Activated CD8-positive, alpha-beta memory T cell treated with anti-CD3 and anti-CD28 coated beads, Interleukin-2, amount 50 U/mL, for 4 hours (primary cell): ENCODE measurements at places on chromosomes 13 and 19.

DNA sequence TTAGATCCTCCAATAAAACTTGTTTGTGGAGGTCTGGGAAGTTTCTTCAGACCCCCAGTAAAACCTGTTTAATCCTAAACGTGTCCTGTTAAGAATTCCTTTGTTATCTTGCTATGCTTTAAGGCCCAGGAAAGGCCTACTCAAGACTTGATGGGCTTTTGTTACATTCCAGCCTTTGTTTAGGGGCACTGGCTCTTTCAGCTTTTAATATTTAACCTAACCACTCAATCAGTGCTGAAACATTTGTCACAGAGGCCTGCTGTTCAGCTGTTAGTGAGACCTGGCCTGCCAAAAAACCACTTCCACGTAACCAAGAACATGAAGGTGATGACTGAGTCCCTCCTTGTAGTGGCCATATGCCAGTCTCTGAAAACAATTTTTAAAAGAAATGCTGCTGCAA lies 41.7 kb downstream of the PCDH17 start:
- DNase-seq, result no peak

DNA sequence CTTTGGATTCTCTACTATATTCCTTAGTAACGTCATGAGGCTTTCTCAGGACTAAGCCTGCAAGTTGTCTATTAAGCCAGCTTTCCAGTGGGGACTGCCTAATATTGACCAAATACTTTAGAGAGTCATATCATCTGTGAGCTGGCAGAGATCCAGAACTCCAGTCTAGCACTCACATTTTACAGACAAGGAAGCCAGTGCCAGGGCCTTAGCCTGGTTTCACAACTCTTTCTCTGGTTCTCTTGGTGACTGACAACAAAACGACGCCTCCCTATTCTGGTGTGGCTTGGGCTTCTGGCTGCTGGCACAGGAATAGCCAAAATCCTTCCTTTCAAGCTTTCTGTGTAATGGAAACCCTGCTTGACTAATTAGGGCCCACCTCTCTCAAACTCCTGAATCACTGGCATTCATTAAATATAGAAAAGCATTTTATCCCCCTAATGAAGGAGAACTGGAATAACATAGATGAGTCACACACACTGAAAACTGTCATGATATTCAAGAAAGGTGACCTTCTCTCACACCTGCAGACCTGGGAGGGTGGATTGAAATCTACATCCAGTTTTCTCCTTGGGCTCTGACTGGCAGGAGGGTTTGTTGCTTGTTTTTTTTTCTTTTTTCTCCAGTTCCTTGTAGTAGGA lies 75.2 kb upstream of the UBL3 start:
- no peak for DNase-seq

DNA sequence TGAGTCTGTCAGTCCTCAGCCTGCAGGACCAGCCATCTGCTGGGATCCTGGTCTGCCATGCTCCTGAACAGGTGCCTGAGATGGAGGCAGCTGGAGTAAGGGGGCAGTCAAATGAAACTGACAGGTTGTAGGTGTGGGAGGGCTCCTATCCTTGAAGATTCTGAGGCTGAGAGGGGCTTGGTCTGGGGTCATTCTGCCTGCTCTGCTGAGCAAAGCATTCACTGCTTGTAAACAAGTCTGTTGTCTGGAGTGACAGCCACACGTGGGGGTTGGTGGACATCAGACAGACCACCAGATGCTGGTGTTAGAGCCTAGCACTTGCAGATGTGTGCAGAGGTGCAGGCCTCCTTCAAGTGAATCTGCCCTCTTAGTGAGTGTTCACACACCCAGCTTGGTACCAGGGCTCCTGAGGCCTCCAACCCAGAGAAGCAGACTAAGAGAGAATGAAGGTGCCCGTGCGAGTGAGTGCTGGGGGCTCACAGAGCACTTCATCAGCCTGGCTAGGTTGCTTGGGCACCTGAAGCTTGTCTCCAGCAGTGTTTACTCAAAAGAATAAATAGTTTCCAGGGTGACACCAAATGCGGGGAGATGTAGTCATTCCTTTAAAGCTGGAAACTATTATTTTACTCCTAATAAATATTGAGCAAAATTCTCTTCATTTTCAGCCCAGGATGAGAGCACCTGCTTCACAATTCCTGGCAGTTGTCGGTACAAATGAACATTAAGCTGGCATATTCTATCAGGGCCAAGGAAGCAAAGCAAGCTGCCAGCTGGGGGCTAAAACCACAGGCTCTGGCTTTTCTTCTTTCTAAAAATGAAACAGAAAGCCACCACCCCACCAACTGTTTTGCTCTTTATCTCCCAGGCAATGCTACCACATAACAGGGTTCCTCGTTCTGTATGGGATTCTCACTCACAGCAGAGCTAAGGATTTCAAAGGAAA lies 82.3 kb downstream of the RNASEH2B start:
- no peak for DNase-seq

DNA sequence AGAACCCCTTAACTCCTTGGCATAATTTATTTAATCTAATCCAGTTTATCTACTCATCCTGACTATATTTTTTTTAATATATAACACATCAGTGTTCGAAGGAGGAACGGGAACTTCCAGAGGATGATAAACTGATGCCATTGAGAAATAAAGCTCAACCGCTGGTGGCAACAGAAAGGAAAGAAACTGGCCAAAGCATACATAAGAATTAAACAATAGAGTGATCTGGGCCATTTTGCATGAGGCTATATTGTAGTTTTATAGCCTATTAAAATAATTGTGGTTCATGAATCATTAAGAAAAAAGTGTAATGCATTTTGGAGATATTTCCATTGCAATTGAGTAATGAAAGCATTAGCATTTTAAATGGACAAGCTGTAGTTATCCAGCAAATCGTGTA lies 94.2 kb downstream of the FRY start:
- DNase-seq, result no peak

GRCh38 chr13:41833201-41833600 lies 127.7 kb downstream of the VWA8 start:
- DNase-seq, result no peak

DNA sequence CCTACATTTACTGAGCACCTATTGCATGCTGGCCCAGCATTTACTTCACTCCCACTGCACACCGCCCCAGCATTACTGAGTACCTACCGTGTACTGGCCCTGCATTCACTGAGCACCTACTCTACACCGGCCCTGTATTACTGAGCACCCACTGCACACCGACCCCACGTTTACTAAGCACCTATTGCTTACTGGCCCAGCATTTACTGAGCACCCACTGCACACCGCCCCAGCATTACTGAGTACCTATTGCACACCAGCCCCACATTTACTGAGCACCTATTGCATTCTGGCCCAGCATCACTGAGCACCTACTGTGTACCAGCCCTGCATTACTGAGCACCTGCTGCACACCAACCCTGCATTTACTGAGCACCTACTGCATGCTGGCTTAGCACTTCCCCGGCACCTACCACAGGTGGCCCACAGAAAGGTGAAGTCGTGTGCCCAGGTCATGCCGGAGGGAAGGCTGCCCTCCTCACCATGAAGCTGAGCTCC lies 6.9 kb downstream of the TPGS1 start:
- DNase-seq, result no peak

GRCh38 chr19:43704002-43704705 lies 11.7 kb upstream of the IRGC start:
- DNase-seq, result no peak

DNA sequence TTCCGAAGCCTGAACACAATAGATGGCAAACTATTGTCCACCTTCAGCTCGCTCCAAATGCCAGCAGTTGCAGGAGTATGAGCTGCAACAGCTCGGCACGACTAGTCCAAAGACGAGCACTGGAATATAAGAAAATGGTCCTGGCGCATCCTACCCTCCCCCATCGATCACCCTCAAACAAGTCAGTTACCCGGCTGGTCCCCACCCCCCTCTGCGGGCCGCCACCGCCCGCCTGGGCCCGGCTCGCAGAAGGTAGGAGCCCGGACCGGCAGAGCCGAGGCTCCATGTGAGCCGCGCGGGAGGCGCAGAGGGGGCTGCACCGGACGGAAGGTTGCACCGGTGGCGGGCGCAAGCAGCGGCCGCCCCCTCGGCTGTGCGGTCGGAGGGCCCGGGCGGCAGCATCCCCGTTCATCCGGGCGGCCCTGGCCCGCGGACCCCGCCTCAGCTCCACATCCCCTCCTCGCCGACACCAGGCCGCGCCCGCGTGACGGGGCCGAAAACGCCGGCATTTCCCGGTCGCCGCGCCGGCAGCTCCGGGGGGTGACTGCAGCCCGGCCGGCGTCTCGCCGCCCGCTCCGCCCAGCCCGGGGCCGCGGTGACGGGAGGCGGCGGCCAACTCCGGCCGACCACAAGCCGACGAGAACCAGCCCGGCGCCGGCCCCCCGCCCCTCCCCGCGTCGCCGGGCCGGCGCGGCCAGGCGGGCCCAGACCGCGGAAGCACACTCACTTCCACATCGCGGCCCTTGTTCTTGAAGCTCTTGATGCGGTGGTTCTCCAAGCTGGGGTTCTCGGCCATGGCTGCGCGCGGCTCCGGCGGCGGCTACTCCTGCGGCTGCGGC lies 552 bp downstream of the KPNA3 start:
- peak; percentile 49 for DNase-seq

GRCh38 chr19:14005349-14006084 lies 603 bp downstream of the RFX1 start:
- DNase-seq, result peak; percentile 88

GRCh38 chr13:67048821-67049150 lies 181.3 kb downstream of the PCDH9 start:
- DNase-seq, result no peak

- no peak for DNase-seq
Measured at GRCh38 chr13:112695121-112695520, 5.3 kb downstream of the ATP11A start.

DNA sequence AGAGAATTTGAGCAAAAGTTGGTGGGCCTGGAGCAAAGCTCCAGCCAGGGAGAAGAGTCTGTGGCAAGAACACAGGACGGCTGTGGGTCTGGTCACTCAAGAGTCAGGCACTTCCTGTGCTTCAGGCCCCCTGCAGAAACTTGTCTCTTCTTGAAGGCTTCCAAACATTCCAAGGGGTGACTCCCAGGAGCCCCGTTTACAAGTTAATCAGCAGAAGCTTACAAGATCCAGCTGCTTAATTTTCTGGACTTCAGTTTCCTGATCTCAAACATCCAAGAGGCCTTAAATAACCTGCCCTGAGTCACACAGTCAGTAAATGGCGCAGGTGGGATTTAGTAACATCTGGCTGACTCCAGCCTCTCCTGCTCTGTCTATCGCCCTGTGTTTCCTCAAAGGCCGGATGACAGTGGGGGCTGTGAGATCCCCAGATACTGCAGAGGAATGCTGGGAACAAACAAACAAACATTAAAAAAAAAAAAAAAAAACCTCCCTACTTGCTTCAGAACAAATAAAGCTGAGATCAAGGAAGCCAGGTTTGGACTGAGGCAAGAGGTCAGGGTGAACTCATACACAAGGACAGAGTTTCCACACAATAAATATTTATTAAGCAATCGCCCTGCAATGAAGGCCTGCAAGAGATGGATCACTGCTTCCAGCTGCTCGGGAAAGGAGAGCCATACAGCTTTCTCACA lies 175.4 kb upstream of the RFC3 start:
- DNase-seq, result no peak

GRCh38 chr13:113560645-113561416 lies 23.7 kb upstream of the TFDP1 start:
- no peak for DNase-seq

- no peak for DNase-seq
Measured at GRCh38 chr13:47610687-47611086, 390.4 kb downstream of the SUCLA2 start.

GRCh38 chr19:30471441-30471840 lies 99.3 kb downstream of the ZNF536 start:
- DNase-seq, result no peak

- DNase-seq, result no peak
Measured at GRCh38 chr19:38550376-38550775, 67.4 kb downstream of the MAP4K1 start.

GRCh38 chr13:72537782-72538181 lies 189.6 kb downstream of the MZT1 start:
- DNase-seq, result no peak

GRCh38 chr19:13100841-13101589 lies 1.6 kb downstream of the LYL1 start:
- no peak for DNase-seq

GRCh38 chr13:50699874-50700663 lies 143.4 kb downstream of the DLEU7 start:
- DNase-seq, result no peak

DNA sequence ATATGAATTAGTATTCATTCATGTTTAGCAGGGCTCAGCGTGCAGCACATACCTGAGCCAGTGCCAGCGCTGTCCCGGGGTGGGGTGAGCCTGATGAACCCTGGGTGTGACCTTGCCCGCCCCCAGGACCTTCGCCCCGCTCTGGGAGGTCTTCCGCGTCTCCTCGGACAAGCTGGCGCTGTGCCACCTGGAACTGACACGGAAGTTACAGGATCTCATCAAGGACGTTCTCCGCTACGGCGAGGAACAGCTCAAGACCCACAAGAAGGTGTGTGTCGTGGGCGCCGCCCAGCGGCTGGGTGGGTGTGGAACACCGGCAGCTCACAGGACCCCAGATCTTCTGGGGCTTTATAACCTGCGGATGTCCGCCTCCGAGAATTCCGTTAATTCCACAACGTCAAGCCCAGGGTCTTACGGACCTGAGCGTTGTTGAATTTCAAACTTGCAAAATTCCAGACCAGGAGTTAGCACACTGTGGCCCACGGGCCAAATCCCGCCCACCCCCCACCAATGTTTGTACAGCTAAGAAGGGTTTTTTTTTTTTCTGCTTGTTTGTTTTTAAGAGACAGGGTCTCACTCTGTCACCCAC lies 15.4 kb downstream of the FCHO1 start:
- peak; percentile 46 for DNase-seq

DNA sequence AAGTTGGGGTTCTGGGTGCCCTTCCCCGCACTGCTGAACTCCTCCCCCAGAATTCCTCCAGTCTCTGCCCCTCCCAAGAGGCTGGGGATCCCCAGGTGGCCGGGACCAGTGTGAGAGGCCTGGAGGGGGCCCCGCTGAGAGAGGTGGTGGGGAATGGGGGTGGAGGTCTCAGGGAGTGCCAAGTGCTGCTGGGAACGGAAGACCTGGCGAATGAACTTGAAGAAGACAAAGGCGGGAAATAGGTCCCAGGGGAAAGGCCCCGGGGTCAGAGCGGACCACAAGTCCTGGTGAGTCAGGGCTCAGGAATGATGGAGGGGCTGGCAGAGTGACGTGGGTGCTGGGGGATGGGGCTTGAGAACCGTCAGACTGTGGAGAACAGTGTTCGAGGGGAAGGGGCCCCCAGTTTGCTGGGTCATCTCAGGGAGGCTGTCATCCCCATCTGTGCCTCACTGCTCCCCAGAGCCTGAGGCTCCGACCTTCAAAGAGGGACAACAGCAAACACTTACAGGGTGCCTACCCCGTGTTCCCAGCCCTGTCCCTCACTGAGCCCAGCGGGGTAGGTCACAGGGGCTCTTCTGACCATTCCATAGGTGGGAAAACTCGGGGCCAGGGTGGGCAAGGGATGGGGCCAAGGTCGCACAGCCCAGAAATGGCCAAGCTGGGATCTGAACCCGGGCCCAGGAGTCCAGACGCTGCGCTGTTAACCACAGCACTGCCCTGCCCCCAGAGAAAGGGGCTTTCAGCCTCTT lies 16.0 kb upstream of the SEMA6B start:
- DNase-seq, result no peak

DNA sequence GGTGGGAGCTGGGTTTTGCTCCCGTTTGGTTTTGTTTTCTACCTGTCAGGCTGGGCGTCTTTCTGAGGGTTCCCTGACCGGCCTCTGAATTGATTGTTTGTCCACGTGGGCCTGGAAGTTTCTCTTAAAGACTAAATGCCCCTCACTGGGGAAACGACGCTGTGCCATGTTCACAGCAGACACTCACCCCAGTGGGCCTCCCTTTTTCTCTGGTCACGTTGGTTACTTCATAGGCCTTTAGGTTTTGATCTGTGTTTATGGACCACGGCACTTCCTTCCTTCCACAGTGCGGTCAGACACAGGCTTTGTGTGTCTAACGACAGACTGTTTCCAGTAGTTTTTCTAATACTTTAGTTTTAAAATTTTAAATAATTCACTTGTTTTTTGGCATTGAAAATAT lies 20.1 kb upstream of the NDUFS7 start:
- no peak for DNase-seq
